Sigmoid colon (tissue), 7 donors: ENCODE measurements at places on chromosomes 5 and 9.

- no peak for DNase-seq
Measured at GRCh38 chr9:37036371-37036775, 2.3 kb upstream of the PAX5 start.

- no peak for DNase-seq
Measured at GRCh38 chr5:176658817-176659511, 11.7 kb downstream of the TSPAN17 start.

DNA sequence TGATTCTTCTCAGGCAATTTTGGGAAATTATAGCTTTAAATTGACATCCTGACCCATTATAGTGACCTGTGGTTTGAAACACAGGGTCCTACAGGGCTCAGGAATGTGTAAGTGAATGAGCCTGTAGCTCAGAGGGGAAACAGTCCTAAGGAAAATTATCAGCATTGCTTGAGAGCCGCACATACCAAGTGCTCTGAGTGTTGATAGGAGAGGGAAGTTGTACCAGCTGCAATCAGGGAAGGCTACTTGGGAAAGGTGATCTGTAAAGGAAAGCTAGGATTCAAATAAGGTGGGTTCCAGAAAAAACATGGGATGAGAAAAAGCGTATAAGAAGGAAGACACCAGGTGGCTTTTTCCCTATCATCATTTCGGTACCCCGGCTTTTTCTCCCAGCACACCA is 4.4 kb upstream of the SLC25A51 start:
- no peak for DNase-seq

DNA sequence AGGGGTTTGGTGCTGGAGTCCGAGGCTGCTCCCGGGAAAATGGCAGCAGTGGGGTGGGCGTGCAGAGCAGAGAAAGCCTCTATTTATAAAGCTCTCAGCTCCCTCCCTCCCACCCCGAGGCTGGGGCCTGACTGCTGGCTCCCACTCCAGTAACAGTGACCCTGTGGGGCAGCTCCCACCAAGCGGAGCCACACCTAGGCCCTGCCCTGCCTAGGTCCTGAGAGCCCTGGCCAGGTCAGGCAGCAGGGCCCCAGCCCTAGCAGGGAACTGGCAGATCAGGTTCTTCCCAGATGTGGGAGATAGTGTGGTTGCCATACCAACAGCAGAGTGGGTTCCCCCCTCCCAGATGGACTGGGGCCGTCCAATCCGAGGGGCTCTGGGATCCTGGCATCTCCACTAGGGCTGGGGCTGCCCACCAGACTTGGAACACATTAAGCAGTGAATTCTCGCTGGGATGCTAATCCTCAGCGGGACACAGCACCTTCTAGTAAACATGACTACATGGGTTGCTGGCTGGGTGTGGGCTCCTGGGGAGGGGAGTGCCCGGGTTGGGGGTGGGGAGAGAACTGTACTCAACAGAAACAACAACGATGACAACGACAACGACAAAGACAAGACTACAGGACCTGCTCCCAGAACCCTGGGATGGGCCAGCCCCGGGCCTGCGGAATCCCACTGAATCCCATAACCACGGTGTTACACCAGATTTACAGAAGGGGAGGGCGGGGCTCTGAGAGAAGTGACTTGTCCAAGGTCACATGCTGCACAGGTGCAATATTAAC is 1.5 kb downstream of the SH3GLB2 start:
- DNase-seq, result no peak

GRCh38 chr5:149657324-149657723 is 72.8 kb upstream of the PPARGC1B start:
- DNase-seq, result no peak

DNA sequence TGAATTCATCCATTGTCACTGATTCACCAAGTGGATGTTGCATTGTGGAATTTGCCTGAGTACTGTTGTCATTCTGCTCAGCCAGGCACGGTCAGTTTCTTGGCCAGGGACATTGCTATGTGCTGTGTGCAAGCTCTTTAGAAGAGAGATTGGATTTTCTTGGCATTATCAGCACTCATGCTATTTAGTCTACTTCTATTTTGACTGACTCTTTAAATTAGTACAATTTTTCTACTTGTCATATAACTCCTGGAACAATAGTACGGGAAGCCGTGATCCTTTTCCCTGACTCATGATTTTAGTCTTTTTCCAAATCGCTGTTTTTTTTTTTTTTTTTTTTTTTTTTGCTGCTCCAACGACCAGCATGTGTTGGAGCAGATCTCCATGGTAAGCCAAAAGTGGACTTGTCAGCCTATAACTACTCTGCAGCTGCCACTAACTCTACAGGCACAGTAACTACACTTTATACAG is 129.7 kb downstream of the CDC42SE2 start:
- DNase-seq, result no peak

GRCh38 chr5:42543774-42544173 is 120.5 kb downstream of the GHR start:
- DNase-seq, result no peak

DNA sequence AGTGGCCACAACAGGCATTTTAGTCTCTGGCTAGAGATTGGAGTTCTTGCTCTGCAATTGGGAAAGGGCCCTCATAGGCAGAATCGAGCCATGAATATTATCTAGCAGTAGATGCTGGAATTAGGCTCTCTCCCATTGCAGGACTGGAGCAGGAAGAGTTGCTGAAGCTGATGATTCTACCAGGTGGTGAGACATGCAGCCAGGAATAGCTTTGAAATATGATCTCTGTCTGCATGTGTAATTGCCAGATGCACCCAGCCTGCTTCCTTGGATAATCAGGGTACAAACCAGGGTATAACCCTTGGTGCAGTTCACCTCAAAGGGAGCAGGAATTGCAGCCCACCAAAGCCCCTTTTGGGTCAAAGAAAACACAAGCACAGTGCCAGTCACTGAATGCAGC is 211.4 kb upstream of the FTMT start:
- DNase-seq, result no peak

- peak; percentile 63 for DNase-seq
Measured at GRCh38 chr5:176397736-176398420, 9.3 kb downstream of the HIGD2A start.

GRCh38 chr9:130672466-130672865 is 8.1 kb downstream of the PRDM12 start:
- DNase-seq, result no peak

DNA sequence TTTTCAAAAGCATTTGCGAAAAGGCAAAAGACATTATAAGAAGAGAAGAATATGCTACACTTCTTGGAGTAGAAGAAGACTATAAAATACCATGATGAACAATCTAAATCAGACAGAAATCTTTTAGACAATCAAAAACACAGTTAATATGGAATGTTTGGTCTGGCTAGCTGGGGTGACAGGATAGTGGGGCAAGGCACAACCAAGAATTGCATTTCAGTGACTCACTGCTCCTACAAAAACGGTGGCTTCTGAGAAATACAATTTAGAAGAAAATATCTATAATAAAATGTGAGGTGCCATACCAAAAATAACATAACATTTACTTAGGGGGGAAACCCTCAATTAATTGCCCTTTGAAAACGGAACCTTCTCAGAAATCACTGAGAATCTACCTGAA is 363.4 kb downstream of the NPR3 start:
- DNase-seq, result no peak

DNA sequence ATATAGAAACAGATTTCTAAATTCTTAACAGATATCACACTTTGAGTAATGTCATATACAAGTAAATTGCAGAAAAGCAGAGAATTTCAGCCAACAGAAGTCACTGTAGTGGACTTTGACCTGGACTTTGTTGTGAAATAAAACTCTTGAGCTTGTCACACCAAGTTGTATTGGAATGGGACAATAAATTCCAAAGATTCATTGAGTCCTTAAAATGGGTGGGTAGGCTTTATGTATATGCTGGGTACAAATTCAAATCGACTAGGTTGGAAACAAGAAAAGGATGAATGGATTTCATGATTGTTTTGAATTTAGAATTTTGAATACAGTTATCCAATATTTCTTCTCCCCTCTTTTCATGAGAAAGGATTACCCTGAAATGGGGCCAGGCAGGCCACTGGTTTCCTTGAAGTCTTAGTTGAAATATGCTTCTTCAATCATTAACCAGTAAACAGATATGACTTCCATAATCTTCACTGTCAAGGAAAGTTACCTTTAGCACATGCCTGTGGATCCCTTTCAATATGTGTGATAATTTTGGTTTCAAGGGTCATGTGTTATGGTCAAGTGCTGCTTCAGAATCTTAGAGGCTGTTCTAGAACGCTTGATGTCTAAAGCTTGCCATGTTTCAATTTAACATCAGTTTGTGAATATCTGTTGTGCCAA is 25.7 kb downstream of the PIP5K1B start:
- no peak for DNase-seq

DNA sequence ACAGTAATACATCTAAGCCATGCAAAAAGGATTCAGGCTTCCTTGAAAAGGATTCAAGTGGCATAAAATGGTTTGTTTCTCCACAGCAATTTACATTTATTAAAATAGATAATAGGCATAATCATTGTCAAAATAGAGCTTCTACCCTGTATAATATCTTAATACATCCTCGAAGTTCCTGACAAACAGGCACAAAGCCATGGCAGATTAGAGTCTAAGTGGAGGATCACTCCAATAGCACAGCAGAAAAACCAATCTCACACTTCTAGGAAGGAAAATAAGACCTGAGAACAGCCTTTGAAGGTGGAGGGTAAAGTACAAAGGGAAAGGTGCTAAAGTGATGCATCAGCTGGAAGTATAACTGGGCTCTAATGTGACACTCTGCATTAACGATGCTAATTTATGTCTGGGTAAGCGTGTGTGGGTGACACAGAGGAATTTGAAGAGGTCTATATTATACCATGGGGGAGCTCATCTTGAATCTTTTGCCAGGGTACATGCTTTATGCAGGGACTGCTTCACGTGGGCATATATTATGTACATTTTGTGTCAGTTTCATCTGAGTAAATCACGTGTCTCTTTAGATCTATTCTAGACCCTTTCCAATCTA is 28.8 kb downstream of the PPP2R2B start:
- no peak for DNase-seq

DNA sequence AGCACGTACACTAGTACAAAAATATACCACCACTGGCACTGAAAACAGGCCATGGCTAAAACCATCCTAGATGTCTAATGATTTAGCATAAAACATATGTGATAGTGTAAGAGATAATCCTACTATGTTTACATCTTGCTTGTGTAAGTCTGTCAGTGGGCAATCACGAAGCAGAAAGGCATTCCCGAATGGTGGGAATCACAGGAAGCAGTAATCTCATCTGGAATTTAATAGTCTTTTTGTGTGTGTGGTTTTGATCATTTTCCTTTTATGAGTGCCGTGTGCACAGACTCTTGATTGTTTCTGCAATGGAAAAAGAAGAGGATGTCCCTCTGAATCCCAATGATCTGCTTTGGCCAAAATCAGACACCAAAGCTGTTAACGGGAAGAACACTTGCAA is 200.5 kb downstream of the EBF1 start:
- no peak for DNase-seq

DNA sequence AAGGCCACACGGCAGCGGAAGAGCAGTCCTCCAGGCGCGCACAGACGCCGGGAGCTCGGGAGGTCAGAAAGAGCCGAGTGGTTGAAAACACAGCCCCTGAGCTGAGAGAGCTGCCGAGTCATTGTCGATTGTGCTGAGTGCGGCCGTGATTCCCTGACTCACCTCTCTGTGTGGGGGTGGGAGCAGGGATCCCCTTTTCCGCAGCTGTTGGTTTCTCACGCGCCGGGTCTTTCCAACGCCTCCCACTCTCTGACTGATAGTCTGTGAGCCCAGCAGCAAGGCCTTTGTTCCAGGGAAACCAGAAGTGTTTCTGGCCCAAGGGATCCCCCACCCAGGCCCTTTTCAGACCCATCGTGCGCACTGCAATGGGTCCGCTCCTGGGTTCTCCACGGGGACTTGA is 97.3 kb downstream of the MRPL36 start:
- DNase-seq, result no peak

GRCh38 chr5:176334031-176334770 is 27.4 kb downstream of the KIAA1191 start:
- no peak for DNase-seq

- no peak for DNase-seq
Measured at GRCh38 chr5:1734908-1735289, 64.7 kb downstream of the MRPL36 start.

DNA sequence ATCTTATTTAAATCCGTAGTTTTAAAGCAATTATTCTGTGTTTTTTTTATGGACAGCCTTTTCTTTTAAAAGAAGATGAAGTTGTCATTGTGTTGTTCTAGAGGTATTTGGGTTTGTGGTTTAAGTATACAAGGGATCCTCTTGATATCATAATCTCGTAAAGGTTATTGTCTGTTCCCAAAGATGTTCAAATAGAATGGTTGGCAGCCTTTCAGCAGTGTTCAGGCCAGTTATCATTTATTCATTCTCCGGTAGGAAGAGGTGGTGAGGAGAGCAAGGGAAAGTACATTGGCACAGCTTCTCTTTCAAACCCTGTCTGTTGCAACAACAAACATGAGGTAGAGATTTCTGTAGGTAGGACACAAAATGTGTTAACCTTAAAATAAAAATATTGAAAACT is 147.0 kb downstream of the FOCAD start:
- no peak for DNase-seq

DNA sequence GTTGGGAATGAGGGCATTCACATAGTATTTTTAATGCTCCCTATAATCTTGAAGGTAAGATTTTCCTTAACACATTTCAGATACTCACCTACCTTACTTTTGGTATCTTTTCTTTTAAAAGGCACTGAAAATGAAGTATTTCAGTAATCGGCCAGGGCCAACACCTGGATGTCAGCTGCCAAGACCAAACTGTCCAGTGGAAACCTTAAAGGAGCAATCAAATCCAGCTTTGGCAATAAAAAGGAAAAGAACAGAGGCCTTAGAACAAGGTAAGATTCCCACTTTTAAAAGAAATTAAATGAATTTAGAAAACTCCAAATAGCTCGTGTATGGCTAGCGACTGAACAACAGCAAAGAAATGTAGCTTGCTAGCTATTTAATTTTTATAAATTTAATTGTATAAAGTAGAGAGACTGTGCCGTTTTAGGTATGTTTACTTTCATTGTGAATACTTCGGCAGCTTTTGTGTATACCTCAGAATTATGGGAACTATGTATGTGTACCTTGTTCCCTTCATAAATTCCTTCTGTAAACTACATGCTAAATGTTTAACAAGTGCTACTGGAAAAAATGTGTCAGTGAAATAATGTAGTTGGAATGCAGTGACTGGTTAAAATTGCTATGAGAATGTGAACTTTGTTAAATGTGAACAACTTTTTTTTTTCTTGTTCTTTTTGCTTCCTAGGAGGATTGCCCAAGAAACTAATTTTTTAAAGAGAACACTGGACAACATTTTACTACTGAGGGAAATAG is 41.9 kb downstream of the CDK7 start:
- DNase-seq, result no peak

DNA sequence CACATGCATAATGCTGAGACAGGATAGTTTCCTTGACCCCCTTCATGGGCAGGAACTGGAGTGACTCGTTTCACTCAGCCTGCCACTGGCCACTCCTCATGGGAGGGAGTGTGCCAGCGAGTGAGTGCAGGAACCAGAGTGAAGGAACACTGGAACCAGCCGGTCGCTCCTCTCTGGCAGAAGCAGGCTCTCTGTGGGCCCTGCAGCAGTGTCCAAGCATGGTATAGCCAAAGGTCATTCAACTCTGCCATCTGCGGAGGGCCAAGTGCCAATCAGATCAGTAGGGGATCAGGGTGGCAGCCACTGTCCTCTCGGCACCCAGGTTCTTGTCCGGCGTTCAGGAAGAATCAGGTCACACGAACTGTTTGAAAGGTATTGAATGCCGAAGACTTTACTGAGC is 169.3 kb upstream of the PPP1R2B start:
- no peak for DNase-seq

GRCh38 chr9:137705443-137705863 is 86.6 kb downstream of the EHMT1 start:
- no peak for DNase-seq

GRCh38 chr9:79686381-79687130 is 114.8 kb downstream of the TLE4 start:
- no peak for DNase-seq
